ENCODE measurements at places on chromosomes 13 and 19. TPM values are rescaled to one million over a fixed set of nuclear protein-coding genes. Genes with fewer than 3 reads are reported as not detected.

GRCh38 chr19:21789466-21790085 is 22.2 kb upstream of the ZNF100 start:
- H3K36me3 ChIP-seq = no peaks in the 10 kb centered on the region
- H3K27me3 ChIP-seq = no peaks in the 10 kb centered on the region
- DNase-seq = no peak
- H3K4me3 ChIP-seq = no peak overlapping the region
- peaks cover 3% of the 10 kb centered on the region for H3K4me1 ChIP-seq

TTC9B gene
- polyA plus RNA-seq = not detected

GRCh38 chr19:3855320-3855719 is 13.5 kb downstream of the ZFR2 start:
- no peak overlapping the region for H3K27ac ChIP-seq
- H3K36me3 ChIP-seq = no peaks in the 10 kb centered on the region
- no peaks in the 10 kb centered on the region for H3K4me1 ChIP-seq
- H3K27me3 ChIP-seq = no peaks in the 10 kb centered on the region

ATP8B3 gene
- polyA plus RNA-seq = 0.52 TPM

- H3K36me3 ChIP-seq = no peaks in the 10 kb centered on the region
- no peak for DNase-seq
- H3K4me3 ChIP-seq = no peak overlapping the region
- H3K4me1 ChIP-seq = no peaks in the 10 kb centered on the region
Observed at GRCh38 chr13:47004027-47004426, 107.2 kb upstream of the HTR2A start.

GRCh38 chr13:96397807-96398206 is 307.9 kb downstream of the HS6ST3 start:
- no peaks in the 10 kb centered on the region for H3K4me1 ChIP-seq
- DNase-seq = no peak
- H3K4me3 ChIP-seq = no peak overlapping the region
- H3K27ac ChIP-seq = no peak overlapping the region

NLRP9 gene
- not detected for polyA plus RNA-seq

GRCh38 chr19:34261334-34262109 is 7.2 kb downstream of the GARRE1 start:
- no peak for DNase-seq
- H3K36me3 ChIP-seq = peaks cover 12% of the 10 kb centered on the region
- H3K4me3 ChIP-seq = no peak overlapping the region
- no peaks in the 10 kb centered on the region for H3K27me3 ChIP-seq
